Activated naive CD8-positive, alpha-beta T cell treated with anti-CD3 and anti-CD28 coated beads, Interleukin-2, amount 50 U/mL, for 24 hours (primary cell): ENCODE measurements at places on chromosomes 12 and 14.

DNA sequence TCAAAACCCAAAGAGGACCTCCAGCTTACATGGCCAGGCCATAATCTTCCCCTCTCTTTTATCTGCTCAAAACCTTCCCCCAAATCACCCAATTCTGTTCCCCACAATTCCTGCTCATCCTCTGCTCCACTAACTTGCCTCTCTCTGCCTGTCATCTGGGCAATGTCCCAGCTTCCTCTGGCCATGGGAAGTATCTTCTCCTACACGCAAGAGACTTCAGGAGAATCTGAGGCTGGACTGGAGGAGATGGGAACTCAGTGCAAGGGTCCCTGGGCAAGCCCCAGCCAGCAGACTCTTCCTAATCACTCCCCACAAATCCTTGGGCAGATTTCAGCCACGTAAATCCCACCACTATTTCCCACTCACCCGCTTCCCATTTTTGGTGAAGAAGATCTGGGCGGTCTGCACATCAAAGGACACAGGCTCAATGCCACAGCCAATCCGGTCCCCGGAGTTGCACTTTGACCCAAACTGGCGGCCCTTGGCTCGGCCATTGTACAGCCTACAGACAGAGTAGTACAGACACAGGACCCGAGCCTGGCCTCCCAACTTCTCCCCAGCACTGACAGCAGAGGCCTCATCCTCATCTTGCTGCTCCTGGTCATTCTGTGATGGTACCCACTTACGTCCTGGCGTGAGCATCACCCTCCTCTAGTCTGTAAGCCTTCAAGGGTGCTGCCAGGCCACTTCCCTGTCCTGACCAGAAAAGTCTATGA is 4.7 kb downstream of the SPRYD3 start:
- no peak for DNase-seq

DNA sequence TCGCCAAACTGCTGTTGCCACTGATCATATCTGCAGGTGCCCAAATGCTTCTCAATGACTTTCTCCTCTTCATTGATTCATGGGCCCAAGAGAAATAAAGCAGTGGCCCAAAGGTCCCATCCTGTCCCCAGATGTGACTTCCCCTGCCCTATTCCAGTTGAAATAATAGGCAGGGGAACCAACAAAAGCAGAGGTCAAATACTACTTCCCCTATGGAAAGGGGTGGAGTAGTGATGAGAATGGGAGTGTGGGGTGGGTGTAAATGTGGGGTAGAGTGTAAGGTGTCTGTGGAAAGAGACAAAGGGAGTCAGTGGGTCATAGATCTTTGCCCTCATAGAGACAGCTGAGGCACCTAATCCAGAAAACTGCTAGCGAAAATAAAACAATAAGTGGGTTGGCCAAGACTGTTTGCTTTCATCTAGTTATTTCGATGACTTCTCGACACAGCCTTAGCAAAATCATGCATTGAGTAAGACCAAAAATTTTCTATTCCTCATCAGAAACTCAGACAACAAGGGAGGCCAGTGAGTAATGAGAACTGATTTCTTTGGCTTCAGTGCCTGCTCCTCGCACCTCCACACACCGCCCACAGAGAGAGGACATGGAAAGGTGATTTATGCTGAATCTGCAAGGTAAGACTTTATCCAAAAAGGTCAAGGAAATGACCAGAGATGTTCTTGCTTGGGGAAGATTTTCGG is 10.9 kb upstream of the IL22 start:
- DNase-seq, result no peak

DNA sequence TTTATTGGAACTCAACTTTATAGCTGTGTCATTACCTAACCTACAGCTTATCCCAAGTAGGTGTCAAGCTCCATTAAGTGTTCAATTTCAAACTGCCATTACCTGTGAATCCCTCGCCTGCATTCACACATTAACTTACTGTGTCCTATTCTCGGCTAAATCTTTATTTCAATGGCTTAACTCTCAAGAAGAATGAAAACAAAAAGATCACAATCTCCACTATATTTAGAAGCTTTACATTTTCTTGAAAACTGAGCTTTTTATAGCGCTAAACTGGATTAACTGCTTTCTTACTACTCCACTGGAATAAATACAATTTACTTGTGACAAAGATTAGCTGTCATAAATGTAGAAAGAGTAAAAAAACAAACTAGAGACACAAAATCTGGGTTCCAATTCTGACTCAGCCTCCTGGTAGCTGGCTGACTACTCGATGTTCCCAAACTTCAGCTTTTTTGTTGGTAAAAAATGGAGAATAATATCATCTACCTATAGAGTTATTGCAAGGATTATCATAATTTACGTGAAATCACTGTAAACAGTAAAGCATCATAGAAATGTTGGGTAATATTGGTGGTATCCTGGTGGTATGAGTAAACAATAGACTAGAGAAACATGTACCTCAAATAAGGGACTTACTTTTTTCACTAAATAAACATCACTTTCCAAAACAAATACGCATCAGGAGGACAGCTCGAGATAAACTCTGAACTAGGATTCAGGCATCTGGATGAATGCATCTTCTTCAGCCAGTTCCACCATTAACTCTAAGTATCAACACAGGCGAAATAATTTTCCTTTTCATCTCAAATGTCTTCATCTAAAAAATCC is 1.7 kb downstream of the RALGAPA1 start:
- no peak for DNase-seq

- DNase-seq, result no peak
These were observed 179.6 kb downstream of the TMEM117 start for GRCh38 chr12:44015333-44015941.

GRCh38 chr12:112788205-112788604 is 3.3 kb upstream of the RPH3A start:
- DNase-seq, result no peak

GRCh38 chr12:193261-193660 is 20.7 kb downstream of the SLC6A12 start:
- no peak for DNase-seq

DNA sequence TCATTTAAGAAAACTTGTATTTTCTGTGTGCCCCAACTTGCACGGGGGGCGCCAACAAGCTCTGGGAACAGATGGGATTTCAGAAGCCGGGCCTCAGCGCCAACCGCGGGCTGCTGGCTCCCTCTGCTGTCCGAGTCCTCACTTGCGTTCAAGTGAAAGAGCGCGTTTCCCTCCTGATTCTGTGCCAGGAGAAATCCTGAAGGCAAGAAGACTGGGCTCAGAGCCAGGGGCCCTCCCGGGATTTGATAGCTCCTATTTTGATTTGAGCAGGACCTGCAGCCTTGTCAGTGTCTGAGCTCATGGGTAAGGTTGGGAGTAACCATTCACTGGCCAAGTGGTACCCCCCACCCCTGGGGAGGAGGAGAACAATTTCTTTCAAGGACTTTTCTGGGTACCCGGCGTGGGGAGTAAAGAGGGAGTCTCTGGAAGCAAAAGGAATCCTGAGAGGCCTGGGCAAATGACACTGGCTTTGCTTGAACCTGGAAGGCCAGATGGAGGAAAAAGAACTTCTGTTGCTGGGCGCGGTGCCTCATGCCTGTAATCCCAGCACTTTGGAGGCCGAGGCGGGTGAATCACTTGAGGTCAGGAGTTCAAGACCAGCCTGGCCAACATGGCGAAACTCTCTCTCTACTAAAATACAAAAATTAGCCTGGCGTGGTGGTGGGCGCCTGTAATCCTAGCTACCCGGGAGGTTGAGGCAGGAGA is 179.0 kb upstream of the RGS6 start:
- DNase-seq, result peak; percentile 76

DNA sequence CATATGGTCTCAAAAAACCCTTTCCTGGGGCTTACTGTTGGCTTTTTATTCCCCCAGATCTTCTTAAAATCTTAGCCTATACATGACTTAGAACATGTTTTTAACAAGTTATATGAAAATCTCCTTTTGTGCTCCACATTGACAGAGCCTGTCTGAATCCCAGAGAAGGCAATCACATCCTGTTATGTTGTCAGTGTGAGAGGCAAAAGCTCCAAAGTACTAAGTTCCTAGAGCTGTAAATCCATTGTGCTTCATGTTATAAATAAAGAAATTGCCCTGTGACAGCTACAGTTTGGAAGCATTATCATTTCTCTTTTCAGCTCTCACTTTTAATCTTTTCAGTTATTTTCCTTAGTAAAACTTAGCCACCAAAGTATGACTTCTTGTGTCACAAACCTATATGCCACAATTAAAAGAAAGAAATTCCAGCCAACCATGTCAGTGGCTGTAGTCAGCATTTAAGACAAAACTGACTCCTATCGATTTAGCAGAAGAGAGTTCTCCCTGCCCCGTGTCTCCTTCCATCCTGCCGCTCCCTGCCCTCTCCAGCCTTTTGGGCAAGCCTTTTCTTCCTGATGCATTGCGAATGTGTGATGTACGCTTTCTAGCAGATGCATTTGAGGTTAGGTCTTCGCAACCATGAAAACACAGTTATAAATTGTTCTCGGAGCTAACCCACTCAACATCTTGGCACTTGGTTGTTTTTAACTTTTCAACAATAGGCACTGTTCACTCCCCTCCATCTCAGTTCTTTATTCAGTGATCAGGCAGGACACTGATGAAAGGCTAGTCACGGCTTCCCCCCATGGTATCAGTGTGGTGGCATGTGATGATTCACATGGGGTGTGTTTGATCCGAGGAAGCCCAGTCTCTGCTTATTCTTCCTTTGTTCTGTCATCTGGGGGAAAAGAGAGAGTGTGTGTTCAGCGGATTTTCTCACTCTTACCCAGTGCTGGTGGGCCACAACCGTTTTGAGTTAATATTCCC is 143.5 kb downstream of the SSPN start:
- DNase-seq, result no peak

GRCh38 chr12:121196902-121197301 is 13.0 kb upstream of the P2RX4 start:
- no peak for DNase-seq

- DNase-seq, result no peak
These were observed 187.8 kb downstream of the ADGRD1 start for GRCh38 chr12:131141514-131141913.

DNA sequence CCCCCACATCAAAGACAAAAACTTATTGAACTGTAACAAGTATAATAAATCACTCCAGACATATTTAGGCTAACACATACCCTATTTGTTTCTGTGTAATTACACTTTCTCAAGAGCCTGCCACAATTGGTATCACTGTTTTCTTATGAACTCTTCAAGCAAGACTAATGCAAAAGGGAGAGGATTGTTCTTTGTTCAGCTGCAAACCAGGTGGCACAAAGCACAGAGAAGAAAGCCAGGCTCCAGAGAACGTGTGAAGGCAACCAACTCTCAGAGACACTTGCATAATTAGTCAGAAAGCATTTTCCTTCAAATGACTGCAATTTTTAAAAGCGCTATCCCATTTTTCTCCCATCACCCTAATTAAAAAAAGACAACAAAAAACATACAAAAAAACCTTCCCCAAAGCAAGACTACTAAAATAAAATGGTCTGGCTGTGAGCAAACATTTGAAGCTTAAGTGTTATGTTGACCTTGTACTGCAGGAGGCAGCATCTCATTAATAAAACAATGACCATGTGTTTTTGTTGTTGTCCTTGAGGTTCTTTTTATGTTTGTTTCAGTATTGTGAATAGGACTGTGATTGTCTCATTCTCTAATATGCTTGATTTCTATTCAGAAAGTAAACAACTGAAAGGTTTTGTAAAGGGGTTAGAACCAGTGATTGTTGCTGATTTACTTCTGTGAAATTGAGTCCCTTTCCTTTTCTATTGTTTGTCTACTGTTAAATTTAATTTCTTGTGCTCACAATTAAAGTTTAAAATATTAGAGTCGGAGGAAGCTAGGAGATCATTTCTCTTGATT is 452.7 kb upstream of the PDE3A start:
- no peak for DNase-seq

- no peak for DNase-seq
These were observed 65.9 kb downstream of the RNFT2 start for GRCh38 chr12:116804051-116804450.

GRCh38 chr14:94686511-94687160 is 74.4 kb downstream of the SERPINA3 start:
- DNase-seq, result no peak

- no peak for DNase-seq
These were observed 19.8 kb upstream of the SNAPC1 start for GRCh38 chr14:61742371-61742770.

DNA sequence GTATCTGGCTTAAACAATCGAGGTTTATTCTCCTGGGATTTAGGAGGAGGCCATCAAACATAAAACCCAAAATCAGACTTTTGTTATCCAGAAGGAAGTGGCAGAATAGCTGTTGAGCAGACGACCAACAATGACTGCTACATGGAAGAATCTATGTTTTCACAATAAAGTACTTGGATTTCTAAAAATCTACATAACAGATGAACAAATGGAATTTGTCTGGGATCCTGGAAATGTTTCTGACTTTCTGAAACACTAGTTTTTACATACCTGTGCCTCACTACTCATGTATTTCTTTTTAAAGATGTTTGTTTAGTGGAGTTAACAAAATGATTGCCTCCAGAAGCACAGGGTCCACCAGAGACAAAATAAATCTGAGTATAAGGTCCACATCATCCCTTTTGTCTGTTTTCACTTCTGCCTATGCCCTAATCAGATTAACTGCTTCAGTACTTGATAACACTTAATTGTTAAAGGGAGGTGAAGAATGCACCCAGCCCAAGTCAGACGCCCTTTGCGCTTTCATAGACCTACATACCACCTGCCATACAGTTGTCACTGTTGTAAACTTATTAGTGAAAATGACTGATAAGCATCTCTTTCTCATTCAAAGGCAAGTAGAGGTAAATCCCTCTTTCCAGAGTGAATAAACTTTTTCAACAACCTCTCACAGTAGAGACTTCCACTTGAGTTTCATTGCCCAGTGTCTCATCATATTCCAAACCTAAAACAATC is 164.6 kb downstream of the EGLN3 start:
- DNase-seq, result no peak

GRCh38 chr12:129779033-129779432 is 124.8 kb downstream of the TMEM132D start:
- no peak for DNase-seq

DNA sequence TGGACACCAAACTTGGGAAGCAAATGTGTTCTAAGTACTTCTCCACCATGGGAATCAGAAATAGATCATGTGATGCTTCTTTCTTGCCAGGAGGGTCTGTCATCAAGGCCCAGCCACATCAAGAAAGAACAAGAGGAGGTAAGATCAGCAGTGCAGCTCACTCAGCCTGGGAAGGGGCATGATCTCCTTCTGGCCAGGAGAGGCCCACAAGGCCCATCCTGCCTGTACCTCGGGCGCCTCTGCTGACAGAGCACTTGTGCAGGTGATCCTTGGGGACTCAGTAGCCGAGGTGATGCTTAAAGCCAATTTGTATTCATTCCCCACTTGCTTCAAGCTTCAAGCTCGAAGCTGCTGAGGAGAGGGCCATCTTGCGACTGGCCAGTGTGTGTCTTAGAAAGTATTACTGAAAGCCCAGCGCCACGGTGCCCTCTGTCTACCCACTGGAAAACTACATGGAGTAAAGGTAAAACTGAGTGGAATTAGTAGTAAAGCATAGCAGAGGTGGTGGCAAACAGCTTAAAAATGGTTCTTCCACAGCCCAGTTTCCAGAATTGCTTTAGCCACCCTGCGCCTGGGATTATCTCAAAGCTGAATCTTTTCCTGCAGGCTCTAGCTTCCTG is 26.2 kb downstream of the RTRAF start:
- DNase-seq, result no peak
